ENCODE measurements at places on chromosomes 12 and 14.

DNA sequence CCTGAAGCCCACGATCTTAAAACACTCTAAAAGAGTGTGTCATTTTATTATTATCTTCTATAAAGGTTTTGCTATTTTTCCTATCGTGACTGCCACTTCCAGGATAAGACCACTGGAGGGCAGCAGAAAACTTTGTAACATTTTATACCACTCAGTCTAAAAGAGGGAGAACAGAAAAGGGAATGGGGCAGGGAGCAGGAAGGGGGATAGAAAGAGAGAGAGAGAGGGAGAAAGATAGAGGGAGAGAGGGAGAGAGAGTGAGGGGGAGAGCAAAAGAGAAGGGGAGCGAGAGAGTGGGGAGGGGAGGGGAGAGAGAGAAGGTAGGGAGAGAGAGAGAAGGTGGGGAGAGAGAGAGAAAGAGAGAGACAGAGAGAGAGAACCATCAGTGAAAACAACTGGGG lies 2.0 kb upstream of the ART4 start:
- no peak for DNase-seq

GRCh38 chr12:82876075-82876474 lies 189.4 kb downstream of the TMTC2 start:
- no peak for DNase-seq

GRCh38 chr12:522692-523378 lies 63.1 kb downstream of the B4GALNT3 start:
- DNase-seq, result no peak

DNA sequence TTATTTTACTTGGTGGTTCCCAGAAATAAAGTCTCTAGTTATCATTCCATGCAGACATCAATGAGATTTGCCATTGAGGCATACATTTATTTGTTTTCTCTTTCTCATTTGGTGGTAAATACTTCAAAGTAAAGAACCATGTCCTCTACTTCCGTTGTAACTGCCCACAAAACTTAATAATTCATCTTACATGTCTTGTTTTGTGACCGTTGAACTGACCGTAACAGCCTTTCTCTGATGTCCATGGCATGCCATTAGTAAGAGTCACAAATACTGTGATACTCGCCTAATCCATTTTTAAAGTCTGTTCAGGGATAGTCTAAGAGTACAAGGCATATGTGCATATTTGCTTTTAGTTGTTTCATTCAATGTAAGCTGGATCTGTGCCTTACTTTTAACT lies 145.3 kb downstream of the ETV6 start:
- DNase-seq, result no peak

GRCh38 chr12:117098024-117098360 lies 1.2 kb downstream of the TESC start:
- DNase-seq, result no peak

DNA sequence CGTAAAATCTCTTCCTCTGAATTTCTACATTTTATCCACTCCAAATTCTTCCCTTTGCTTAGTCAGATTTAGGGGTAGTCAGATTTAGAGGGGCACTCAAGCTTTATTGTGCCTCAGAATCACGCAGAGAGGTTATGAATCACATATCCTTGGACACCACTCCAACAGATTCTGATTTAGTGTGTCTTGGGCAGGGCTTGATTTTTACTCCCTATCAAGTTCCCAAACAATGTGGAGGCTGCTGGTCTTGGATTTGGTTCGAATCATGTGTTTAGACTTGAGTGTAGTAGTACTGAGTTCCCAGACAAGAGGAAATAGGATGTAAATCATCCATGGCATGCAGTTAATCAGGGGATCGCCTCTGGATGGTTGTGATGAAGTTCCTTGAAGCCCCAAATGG lies 298.1 kb upstream of the CLEC14A start:
- DNase-seq, result no peak

- no peak for DNase-seq
Measured at GRCh38 chr12:47935184-47935583, 28.2 kb upstream of the TMEM106C start.

Measured in effector memory CD4-positive, alpha-beta T cell (primary cell).